WTC11 (cell line): ENCODE measurements at places on chromosomes 16 and 17. TPM values are rescaled to one million over a fixed set of nuclear protein-coding genes. Genes with fewer than 3 reads are reported as not detected.

GRCh38 chr17:53142890-53143289 is 679.8 kb upstream of the KIF2B start:
- H3K4me1 ChIP-seq: peaks cover 18% of the 10 kb centered on the region
- no peaks in the 10 kb centered on the region for H3K27me3 ChIP-seq
- H3K4me3 ChIP-seq: no peak overlapping the region
- H3K27ac ChIP-seq: no peak overlapping the region
- DNase-seq: no peak

PIRT gene
- not detected in 3 replicates for total RNA-seq

ZFP3 gene
- total RNA-seq: 0.39 to 0.71 TPM (median 0.66 TPM) in 3 replicates

C16orf92 gene
- total RNA-seq: not detected in 3 replicates

GRCh38 chr17:54899721-54900456 is 763 bp upstream of the TOM1L1 start:
- no peaks in the 10 kb centered on the region for H3K27me3 ChIP-seq
- H3K4me3 ChIP-seq: no peak overlapping the region
- H3K27ac ChIP-seq: peak overlapping the region; percentile 95

GRCh38 chr17:42485680-42486079 is 27.0 kb downstream of the ATP6V0A1 start:
- H3K27me3 ChIP-seq: no peaks in the 10 kb centered on the region
- H3K36me3 ChIP-seq: peaks cover 58% of the 10 kb centered on the region
- DNase-seq: no peak
- no peak overlapping the region for H3K4me3 ChIP-seq
- H3K27ac ChIP-seq: no peak overlapping the region

GRCh38 chr16:85195900-85196772 is 83.9 kb upstream of the CIBAR2 start:
- H3K4me1 ChIP-seq: peaks cover 16% of the 10 kb centered on the region
- DNase-seq: no peak
- H3K4me3 ChIP-seq: no peak overlapping the region
- H3K27me3 ChIP-seq: no peaks in the 10 kb centered on the region

CBLN1 gene
- total RNA-seq: 3.7 to 5.6 TPM (median 4.2 TPM) in 3 replicates

GRCh38 chr16:85731179-85731578 is 19.7 kb downstream of the C16orf74 start:
- no peak overlapping the region for H3K4me3 ChIP-seq
- no peak overlapping the region for H3K27ac ChIP-seq
- H3K4me1 ChIP-seq: peaks cover 16% of the 10 kb centered on the region
- H3K36me3 ChIP-seq: peaks cover under 1% of the 10 kb centered on the region; the same call in 1 of the 2 replicates
- H3K27me3 ChIP-seq: no peaks in the 10 kb centered on the region; the same call in 1 of the 2 replicates

GRCh38 chr17:14135906-14136590 is 66.7 kb downstream of the COX10 start:
- no peak for DNase-seq
- H3K27ac ChIP-seq: peak overlapping the region; percentile 32
- no peak overlapping the region; the same call in 1 of the 2 replicates for H3K4me3 ChIP-seq

GRCh38 chr17:62916684-62917571 is 49.1 kb upstream of the TANC2 start:
- no peak overlapping the region for H3K4me3 ChIP-seq
- no peaks in the 10 kb centered on the region for H3K4me1 ChIP-seq
- peaks cover 4% of the 10 kb centered on the region for H3K36me3 ChIP-seq
- H3K27ac ChIP-seq: no peak overlapping the region

CTRB2 gene
- 5.8 to 11.8 TPM (median 6.8 TPM) in 3 replicates for total RNA-seq

DNA sequence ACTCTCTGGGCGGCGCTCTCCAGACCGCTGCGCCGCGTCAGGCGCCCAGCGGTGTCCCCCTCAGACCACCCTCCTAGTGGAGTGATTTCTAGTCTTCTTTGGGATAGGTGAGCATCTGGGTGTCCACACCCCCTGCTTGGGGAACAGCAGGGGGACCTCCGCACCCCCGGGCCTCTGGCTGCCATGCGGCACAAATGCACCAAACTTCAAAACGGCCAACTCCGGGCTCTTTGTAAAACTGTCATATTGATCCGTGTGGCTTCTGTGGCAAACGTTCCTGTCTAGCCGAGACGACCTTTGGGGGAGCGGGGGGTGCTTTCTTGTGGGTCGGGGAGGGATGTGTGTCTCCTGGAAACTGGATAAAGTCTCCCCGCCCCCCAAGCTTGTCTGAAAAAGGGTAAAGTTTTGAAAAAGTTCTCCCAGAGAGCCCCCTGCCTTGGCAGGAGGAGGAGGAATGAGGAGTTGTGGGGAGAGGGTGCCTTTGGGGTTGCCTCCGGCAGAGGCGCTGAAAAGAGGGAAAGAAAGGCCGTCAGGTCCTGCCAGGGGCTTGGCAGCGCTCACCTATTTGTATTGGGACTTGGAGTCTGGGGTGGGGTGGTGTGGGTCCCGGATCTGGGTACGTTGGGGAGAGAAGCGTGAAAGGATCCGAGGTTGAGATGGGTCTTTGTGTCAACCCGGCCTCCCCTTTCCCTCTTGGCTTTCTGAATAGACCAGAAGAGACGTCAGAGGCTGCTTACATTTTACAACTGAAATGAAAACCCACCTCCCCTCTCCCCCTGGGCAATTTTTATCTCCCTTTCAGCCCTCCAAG is 2.2 kb upstream of the CHD3 start:
- H3K27ac ChIP-seq: peak overlapping the region; percentile 81
- H3K27me3 ChIP-seq: no peaks in the 10 kb centered on the region; the same call in 1 of the 2 replicates
- peaks cover 10% of the 10 kb centered on the region for H3K4me1 ChIP-seq

DNA sequence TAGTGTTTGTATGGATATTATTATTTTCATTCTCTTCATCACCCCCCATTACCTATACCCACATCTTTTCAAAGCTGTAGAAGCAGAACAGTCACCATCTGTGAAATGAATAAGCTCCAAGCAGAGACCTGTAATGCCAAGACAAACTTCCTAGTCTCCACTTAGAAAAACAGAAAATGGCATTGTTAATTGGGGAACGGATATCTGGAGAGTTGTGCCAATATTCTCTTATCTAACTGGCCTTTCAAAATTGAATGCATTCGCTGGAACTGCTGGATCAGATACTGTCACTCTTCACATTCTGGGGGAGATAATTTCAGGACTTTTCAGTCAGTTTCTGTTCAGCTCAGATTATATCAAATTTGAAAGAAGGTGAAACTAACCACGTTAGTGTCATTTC is 464.4 kb upstream of the GOT2 start:
- no peak overlapping the region for H3K4me3 ChIP-seq
- H3K27ac ChIP-seq: no peak overlapping the region
- H3K27me3 ChIP-seq: no peaks in the 10 kb centered on the region
- DNase-seq: no peak
- no peaks in the 10 kb centered on the region for H3K36me3 ChIP-seq

- no peak overlapping the region; the same call in 1 of the 2 replicates for H3K27ac ChIP-seq
- DNase-seq: no peak
- H3K4me3 ChIP-seq: no peak overlapping the region
- no peaks in the 10 kb centered on the region for H3K36me3 ChIP-seq
- peaks cover 6% of the 10 kb centered on the region; the same call in 1 of the 2 replicates for H3K4me1 ChIP-seq
These were observed 3.1 kb downstream of the EPX start for GRCh38 chr17:58195518-58196123.

MIEN1 gene
- 40.6 to 46.7 TPM (median 46.5 TPM) in 3 replicates for total RNA-seq

ITGAX gene
- total RNA-seq: 0.25 to 0.33 TPM (median 0.32 TPM) in 3 replicates

- no peak overlapping the region for H3K27ac ChIP-seq
- no peak for DNase-seq
- H3K27me3 ChIP-seq: no peaks in the 10 kb centered on the region
These were observed 21.5 kb upstream of the MMD start for GRCh38 chr17:55442953-55443683.

DNAAF8 gene
- 0.09 to 0.41 TPM (median 0.14 TPM) in 3 replicates for total RNA-seq

OSGIN1 gene
- total RNA-seq: 0.73 to 1.7 TPM (median 1.1 TPM) in 3 replicates

- DNase-seq: peak; percentile 1
- peaks cover 5% of the 10 kb centered on the region; the same call in 1 of the 2 replicates for H3K36me3 ChIP-seq
- peaks cover 30% of the 10 kb centered on the region for H3K4me1 ChIP-seq
- peak overlapping the region; percentile 32; the same call in 1 of the 2 replicates for H3K27ac ChIP-seq
- H3K4me3 ChIP-seq: no peak overlapping the region; the same call in 1 of the 2 replicates
These were observed 12.4 kb downstream of the MPRIP start for GRCh38 chr17:17054636-17055035.

GRCh38 chr17:82967268-82968032 is 112.0 kb upstream of the METRNL start:
- DNase-seq: no peak
- peaks cover 3% of the 10 kb centered on the region; the same call in 1 of the 2 replicates for H3K36me3 ChIP-seq
- H3K4me3 ChIP-seq: no peak overlapping the region

CMTM2 gene
- total RNA-seq: not detected in 3 replicates

SOX15 gene
- 15.2 to 19.9 TPM (median 17.5 TPM) in 3 replicates for total RNA-seq

MPP2 gene
- 29.3 to 31.4 TPM (median 29.9 TPM) in 3 replicates for total RNA-seq

DNA sequence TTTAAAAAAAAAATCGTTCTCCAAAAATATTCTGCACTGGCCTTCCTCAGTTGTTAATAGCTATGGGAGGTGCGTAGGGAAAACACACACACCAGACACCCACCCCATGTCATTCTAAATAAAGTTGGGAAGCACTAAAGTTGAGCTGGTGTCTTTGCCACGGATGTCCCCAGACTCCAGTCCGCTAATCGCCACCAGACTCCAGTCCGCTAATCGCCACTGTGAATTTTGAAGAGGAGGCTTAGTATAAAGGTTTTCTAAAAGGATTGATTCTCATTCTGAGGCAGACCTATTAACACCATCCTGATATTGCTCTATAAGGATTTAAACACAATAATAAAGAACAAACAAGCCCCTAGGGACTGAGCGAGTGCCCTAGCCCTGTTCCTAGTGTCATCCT is 22.7 kb upstream of the CPSF4L start:
- no peak overlapping the region for H3K4me3 ChIP-seq
- H3K27me3 ChIP-seq: no peaks in the 10 kb centered on the region
- peaks cover 2% of the 10 kb centered on the region; the same call in 1 of the 2 replicates for H3K36me3 ChIP-seq
- H3K4me1 ChIP-seq: peaks cover 26% of the 10 kb centered on the region
- H3K27ac ChIP-seq: no peak overlapping the region

DNA sequence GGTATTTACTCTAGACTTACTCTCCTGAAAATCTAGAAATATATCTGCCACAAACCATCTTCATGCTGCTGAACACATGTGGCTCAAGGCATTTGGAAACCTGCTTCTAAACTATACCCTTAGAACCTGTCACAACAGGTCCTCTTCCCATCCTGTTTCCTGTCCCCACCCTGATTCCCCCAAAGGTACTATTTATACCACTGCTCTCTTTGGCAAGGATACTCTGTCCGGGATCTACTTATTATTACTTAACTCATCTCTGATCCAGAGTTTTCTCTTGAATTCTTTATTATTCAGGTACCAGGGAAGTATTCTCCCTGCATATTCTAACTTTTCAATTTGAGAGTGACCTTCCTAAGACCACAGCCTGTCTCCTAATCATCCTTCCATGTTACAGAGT is 33.4 kb downstream of the TRAF4 start:
- H3K27ac ChIP-seq: peak overlapping the region; percentile 73
- no peaks in the 10 kb centered on the region for H3K27me3 ChIP-seq
- H3K4me3 ChIP-seq: no peak overlapping the region
- H3K36me3 ChIP-seq: peaks cover 28% of the 10 kb centered on the region
- peaks cover 34% of the 10 kb centered on the region for H3K4me1 ChIP-seq

DNA sequence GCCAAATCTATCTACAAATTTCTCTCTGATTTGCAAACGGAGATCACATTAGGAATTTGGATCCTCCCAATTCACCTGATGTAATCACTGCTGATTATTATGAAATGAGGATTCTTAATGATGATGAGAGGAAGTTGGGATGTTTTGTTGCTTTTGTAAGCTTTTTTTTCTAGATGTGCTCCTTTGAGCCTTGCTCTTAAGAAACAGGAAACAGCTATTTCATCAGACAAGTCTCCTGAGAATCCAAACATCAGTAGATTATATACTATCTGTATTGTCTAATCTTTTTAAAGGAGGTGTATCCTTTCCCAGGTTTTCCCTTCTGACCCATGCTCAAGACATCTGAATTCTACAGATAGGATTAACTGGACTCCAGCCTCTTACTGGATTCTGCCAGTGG is 73.3 kb downstream of the KIF2B start:
- peaks cover 15% of the 10 kb centered on the region for H3K36me3 ChIP-seq
- H3K27ac ChIP-seq: no peak overlapping the region
- no peak overlapping the region for H3K4me3 ChIP-seq
- peaks cover 3% of the 10 kb centered on the region; the same call in 1 of the 2 replicates for H3K27me3 ChIP-seq
- no peak for DNase-seq
- H3K4me1 ChIP-seq: no peaks in the 10 kb centered on the region

GRCh38 chr17:21249086-21249795 is 4.0 kb downstream of the NATD1 start:
- H3K27ac ChIP-seq: no peak overlapping the region
- H3K4me3 ChIP-seq: no peak overlapping the region
- H3K4me1 ChIP-seq: peaks cover 13% of the 10 kb centered on the region
- no peaks in the 10 kb centered on the region for H3K36me3 ChIP-seq
- no peak for DNase-seq

OR4D1 gene
- total RNA-seq: 0.17 to 0.41 TPM (median 0.39 TPM) in 3 replicates

DNA sequence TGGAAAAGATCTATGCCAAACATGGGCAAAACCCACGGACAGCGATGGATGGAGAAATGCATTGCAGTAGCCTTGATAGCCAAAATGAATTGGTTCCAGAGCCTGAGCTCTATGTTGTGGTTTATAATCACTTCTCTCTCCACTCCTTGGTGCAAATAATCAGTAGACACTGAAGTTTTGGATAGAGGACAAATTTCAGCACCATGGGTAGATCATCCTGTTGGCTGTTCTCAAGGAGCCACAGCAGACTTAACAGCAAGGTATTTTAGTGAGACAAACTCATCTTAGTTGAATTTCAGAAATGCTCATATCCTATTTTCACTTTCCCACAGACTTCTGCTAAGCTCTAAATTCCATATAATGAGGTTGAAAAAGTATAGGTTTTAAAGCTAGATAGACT is 88.3 kb upstream of the CCL1 start:
- no peaks in the 10 kb centered on the region for H3K36me3 ChIP-seq
- no peak overlapping the region for H3K27ac ChIP-seq
- no peak overlapping the region for H3K4me3 ChIP-seq
- DNase-seq: no peak

- H3K27me3 ChIP-seq: no peaks in the 10 kb centered on the region
- H3K27ac ChIP-seq: no peak overlapping the region
- H3K4me3 ChIP-seq: no peak overlapping the region
These were observed 480.2 kb upstream of the ERCC4 start for GRCh38 chr16:13439766-13440165.

DNA sequence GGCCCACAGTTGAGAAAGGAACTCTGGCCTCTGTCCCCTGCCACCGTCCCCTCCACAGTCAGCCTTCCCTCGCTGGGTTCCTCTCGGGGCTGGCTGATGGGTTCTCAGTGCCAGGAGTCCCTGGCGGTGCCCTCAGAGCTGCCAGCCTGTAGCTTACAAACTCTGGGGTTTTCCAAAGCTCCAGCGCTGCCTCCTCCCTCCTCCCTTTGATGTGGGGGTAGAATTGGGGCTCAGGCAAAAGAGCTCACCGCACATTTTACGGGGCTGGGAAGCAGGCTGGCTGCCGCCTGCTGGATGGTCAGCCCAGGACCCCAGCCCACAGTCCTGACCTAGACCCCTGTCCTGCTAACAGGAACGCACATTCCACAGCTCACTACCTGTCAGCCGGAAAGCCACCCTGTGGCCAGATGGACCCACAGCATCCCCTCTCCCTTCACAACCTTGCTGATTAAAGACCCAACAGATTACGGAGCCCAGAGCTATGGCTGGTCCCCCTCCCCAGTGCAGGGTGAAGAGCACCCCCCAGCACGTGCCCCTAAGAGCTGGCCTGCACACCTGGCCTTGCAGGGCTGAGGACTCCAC is 6.0 kb downstream of the VASN start:
- peaks cover 47% of the 10 kb centered on the region for H3K4me1 ChIP-seq
- H3K36me3 ChIP-seq: no peaks in the 10 kb centered on the region
- H3K27me3 ChIP-seq: no peaks in the 10 kb centered on the region
- no peak for DNase-seq

GRCh38 chr16:81629896-81630634 is 149.0 kb upstream of the PLCG2 start:
- H3K27me3 ChIP-seq: no peaks in the 10 kb centered on the region
- H3K4me3 ChIP-seq: no peak overlapping the region
- H3K27ac ChIP-seq: peak overlapping the region; percentile 90; the same call in 1 of the 2 replicates
- peaks cover 50% of the 10 kb centered on the region for H3K4me1 ChIP-seq
